HFFc6 (cell line): ENCODE measurements at places on chromosomes 2 and 18. TPM values are rescaled to one million over a fixed set of nuclear protein-coding genes. Genes with fewer than 3 reads are reported as not detected.

The RFTN2 gene
- total RNA-seq, result 0.09 to 0.26 TPM (median 0.17 TPM) in 3 replicates

The SETBP1 gene
- 0.09 and 0.63 TPM in 2 replicates for total RNA-seq

The REG1B gene
- total RNA-seq, result not detected in 3 replicates

The IL36RN gene
- total RNA-seq, result not detected in 3 replicates

The MALL gene
- 23.1 to 38.1 TPM (median 35.1 TPM) in 3 replicates for total RNA-seq

The STAT4 gene
- total RNA-seq, result 0.48 to 1.2 TPM (median 1.1 TPM) in 3 replicates

The VSNL1 gene
- total RNA-seq, result not detected in 3 replicates

The CYS1 gene
- total RNA-seq, result 0.38 to 1.4 TPM (median 0.45 TPM) in 3 replicates

The TDRD15 gene
- total RNA-seq, result not detected in 2 replicates

The EFHD1 gene
- 2.2 to 4.2 TPM (median 3.4 TPM) in 3 replicates for total RNA-seq

The FAM110C gene
- total RNA-seq, result not detected in 3 replicates

The MC5R gene
- not detected in 3 replicates for total RNA-seq

The PSMA8 gene
- total RNA-seq, result not detected in 3 replicates

The UCN gene
- total RNA-seq, result 0.76 to 1.2 TPM (median 1.0 TPM) in 3 replicates

GRCh38 chr2:158967731-158968395 is 577 bp upstream of the TANC1 start:
- H3K36me3 ChIP-seq, result peaks cover 4% of the 10 kb centered on the region; the same call in 1 of the 2 replicates
- peaks cover 48% of the 10 kb centered on the region for H3K4me1 ChIP-seq
- H3K27ac ChIP-seq, result peak overlapping the region; percentile 90

DNA sequence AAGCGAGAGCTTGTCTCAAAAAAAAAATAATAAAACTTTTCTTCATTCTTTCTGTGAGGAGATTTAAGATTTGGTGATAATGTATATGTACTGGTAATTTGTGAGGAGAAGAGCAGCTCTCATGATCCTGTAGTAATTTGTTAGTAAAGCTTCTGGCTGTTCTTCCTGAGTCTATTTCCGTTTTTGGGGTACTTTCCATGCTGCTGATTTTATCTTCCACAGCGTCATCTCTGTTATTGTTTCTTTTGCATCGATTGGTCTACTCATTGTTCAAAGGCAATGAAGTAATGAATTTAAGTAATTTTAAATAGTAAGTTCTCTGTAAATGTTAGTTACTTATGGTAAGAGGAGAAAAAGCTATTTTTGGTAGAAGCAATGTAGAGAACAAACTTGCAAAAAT is 12.0 kb downstream of the NDUFAF7 start:
- no peak for DNase-seq
- peaks cover 9% of the 10 kb centered on the region for H3K4me1 ChIP-seq
- H3K36me3 ChIP-seq, result peaks cover 45% of the 10 kb centered on the region
- H3K27ac ChIP-seq, result no peak overlapping the region

GRCh38 chr2:741195-741496 is 63.9 kb upstream of the TMEM18 start:
- H3K36me3 ChIP-seq, result no peaks in the 10 kb centered on the region
- DNase-seq, result no peak
- H3K27me3 ChIP-seq, result no peaks in the 10 kb centered on the region; the same call in 1 of the 2 replicates
- H3K4me3 ChIP-seq, result peak overlapping the region; percentile 94
- H3K4me1 ChIP-seq, result peaks cover 19% of the 10 kb centered on the region

DNA sequence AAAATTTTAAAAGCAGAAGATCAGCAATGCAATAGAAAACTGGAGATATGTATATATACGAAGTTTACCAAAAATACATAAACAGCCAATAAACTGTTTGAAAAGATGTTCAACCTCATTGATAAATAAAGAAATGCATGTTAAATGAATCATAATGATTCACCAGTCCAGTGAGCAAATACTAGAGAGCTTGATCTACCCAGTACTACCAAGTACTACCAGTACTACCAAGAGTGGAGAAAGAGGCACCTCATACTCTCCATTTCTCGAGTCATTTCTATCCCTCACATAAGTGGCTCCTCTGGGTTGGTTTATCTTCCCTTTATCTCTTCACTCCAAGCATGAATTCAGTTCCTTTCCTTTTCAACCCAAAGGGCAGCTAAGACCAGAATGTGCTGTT is 138.9 kb downstream of the MREG start:
- H3K4me3 ChIP-seq, result no peak overlapping the region
- H3K4me1 ChIP-seq, result peaks cover 50% of the 10 kb centered on the region
- H3K27ac ChIP-seq, result no peak overlapping the region
- peak; percentile 17 for DNase-seq
- peaks cover 16% of the 10 kb centered on the region; the same call in 1 of the 2 replicates for H3K36me3 ChIP-seq

DNA sequence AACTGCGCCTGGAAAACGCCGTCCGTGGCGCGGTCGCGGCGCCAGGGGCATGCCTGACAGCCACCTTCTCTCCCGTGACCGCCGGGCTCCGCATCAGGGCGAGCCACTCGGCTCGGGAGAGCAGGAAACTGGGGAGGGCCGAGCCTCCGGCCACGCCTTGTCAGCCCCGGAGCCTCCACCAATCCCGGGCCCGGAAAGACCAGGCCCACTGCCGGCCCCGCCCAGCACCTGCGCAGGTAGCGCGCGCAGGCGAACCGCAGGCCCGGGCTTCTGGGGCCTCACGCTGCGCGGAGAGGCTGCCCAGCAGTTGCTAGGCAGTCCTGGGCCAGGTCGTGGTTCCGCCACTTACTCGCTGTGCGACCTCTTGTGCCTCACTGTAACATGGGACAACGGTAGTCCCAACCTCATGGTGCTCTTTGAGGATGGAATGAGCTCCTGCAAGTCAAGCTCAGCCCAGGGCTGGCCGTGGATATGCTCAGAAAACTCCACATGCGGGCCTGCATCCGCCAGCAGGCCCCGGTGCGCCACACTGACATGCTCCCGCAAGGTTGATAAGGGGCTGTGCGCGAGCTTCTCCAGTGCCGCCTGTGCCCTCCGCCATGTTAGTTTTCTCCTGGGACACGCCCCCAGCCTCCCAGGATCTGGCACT is 97.1 kb downstream of the INHBB start:
- no peak overlapping the region for H3K27ac ChIP-seq
- no peak overlapping the region for H3K4me3 ChIP-seq
- no peak for DNase-seq

- DNase-seq, result no peak
- peaks cover 60% of the 10 kb centered on the region for H3K4me1 ChIP-seq
- H3K36me3 ChIP-seq, result no peaks in the 10 kb centered on the region
- H3K27me3 ChIP-seq, result no peaks in the 10 kb centered on the region
- no peak overlapping the region for H3K27ac ChIP-seq
- no peak overlapping the region for H3K4me3 ChIP-seq
Measured at GRCh38 chr2:215901796-215902195, 111.6 kb downstream of the MREG start.

DNA sequence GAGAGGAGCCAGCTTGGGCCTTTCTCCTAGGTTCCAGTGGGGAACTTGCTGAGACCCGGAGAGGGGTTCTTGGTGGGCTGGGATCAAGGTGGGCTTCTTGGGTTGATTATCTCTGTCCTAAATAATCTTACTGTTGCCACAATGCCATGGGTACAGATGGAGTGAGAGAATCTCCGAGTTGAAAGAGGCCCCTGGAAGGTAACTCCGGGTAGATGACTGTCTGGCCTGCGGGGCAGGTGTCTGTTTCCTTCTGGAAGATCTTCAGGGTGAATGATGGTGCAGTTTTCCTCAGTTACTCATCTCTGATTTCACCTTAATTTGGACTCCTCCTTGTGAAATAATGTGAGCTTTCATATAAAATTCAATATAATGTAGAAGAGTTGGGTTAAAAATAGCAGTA is 159.4 kb downstream of the ACTR3 start:
- no peaks in the 10 kb centered on the region for H3K4me1 ChIP-seq
- H3K4me3 ChIP-seq, result no peak overlapping the region
- peaks cover 2% of the 10 kb centered on the region for H3K27me3 ChIP-seq
- H3K36me3 ChIP-seq, result no peaks in the 10 kb centered on the region
- DNase-seq, result no peak
- no peak overlapping the region for H3K27ac ChIP-seq

GRCh38 chr2:98793897-98794830 is 63.2 kb upstream of the MGAT4A start:
- DNase-seq, result no peak
- no peaks in the 10 kb centered on the region for H3K36me3 ChIP-seq
- H3K4me3 ChIP-seq, result no peak overlapping the region
- peaks cover 12% of the 10 kb centered on the region for H3K27me3 ChIP-seq

GRCh38 chr2:61456070-61456745 is 14.7 kb downstream of the USP34 start:
- peaks cover 9% of the 10 kb centered on the region for H3K36me3 ChIP-seq
- no peak overlapping the region for H3K4me3 ChIP-seq
- no peaks in the 10 kb centered on the region; the same call in 1 of the 2 replicates for H3K27me3 ChIP-seq
- H3K4me1 ChIP-seq, result peaks cover 26% of the 10 kb centered on the region

DNA sequence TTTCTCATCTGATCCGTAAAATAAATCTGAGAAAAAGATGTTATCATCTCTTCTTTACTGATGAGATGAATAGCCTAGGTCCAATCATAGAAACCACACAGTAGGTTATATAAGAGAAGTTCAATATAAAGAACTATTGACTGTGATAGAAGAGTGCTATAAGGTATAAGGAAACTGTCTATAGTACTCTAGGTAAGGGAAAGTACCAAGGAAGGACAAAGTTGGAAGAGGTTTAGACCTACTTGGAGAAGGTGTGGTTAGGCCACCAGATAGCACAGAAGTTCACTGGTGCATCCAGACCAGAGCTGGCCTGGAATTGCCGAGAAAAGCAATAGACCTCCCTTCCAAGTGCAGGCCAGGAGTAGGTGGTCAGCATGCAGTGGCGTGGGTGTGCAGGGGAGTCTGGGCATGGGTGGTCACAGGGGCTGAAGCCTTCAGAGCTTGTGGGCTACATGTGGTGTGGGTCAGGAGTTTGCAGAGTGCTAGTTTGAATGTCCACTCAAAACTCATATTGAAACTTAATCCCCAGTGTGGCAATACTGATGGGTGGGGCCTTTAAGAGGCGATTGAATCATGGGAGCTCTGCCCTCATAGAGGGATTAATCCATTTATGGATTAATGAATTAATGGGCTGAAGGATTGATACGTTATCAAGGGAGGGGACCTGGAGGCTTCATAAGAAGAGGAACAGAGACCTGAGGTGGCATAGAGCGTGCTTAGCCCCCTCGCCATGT is 86.3 kb downstream of the ALPK2 start:
- peak overlapping the region; percentile 93 for H3K27ac ChIP-seq
- H3K4me3 ChIP-seq, result peak overlapping the region; percentile 41
- peaks cover 12% of the 10 kb centered on the region for H3K27me3 ChIP-seq
- peaks cover 68% of the 10 kb centered on the region for H3K4me1 ChIP-seq
- DNase-seq, result no peak

DNA sequence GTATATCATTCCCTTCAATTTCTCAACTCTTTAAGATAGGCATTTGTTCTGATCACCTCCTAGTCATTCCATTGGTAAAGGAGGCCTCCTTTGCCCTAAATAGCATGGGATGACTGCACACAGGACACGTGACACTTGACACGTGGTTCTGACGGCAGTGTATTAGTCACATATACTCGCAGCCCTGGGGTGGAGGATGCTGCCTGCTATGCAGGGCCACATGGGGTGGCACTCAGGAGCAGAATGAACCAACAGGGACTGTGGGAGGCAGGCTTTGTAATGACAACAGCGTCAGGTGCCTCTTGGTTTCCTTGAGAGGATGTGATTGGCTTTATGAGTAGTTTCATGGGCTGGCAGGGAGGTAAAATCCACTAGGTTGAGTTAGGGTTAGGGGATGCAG is 9.3 kb upstream of the KCNS3 start:
- no peak overlapping the region for H3K4me3 ChIP-seq
- DNase-seq, result no peak

DNA sequence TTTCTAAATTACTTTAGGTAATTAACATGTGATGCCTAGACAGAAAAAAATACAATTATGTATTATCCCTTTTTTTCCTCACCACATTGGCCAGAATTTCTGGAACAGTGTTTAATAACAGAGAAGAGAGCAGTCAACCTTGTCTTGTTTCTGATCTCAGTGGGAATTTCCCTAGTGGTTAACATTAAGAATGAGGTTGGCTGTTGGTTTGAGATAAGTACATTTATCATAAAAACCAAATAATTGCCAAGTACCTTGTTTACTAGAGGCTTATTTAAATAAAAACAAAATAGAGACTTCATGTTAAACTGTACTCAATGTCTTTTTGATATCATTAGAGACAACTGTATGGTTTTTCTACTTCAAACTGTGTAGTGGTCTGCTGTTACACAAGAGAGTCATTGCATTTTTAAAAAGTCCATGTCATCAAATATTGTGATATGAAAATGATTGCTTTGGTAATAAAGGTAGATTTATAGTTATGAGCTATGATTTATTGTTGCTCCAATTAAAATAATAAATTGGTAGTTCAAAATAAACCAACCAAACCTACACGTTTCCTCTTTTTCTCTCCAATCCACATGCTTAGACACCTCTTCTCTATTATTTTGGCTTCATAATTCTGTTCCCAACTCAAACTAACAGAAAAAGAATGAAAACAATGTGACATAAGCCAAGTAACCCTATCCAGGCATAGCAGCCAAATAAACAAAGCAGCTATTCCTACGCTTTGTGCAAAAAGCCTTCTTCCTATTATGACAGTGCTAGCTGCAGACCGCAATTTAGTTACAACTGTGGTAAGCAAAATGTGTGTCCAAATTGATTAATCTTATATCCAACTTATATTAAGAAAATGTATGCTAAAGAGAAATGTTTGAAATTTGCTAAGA is 20.9 kb upstream of the TANK start:
- peaks cover 34% of the 10 kb centered on the region for H3K4me1 ChIP-seq
- H3K36me3 ChIP-seq, result no peaks in the 10 kb centered on the region; the same call in 1 of the 2 replicates
- DNase-seq, result peak; percentile 23
- no peaks in the 10 kb centered on the region for H3K27me3 ChIP-seq
- H3K4me3 ChIP-seq, result no peak overlapping the region

DNA sequence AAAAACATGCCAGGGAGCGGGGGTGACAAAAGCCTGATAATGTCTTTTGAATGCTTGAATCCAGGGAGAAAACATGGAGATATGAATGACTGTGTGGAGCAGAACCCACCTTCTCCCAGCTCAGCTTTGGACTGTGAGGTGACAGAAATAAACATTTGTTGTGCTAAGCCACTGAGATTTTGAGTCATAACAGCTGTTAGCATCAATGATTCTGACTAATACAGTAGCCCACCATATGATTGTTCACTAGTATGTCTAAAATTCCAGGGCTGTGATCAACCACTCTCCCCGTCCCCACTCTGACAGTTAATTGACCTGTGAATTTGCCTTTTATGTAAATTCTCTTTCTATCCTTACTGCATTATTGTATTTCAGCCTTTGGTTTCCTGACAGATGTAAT is 69.1 kb downstream of the PDK1 start:
- H3K27me3 ChIP-seq, result no peaks in the 10 kb centered on the region
- H3K4me1 ChIP-seq, result peaks cover 31% of the 10 kb centered on the region
- no peak overlapping the region for H3K27ac ChIP-seq
- no peak for DNase-seq
- H3K4me3 ChIP-seq, result no peak overlapping the region
